ENCODE measurements at places on chromosomes 1 and 21.

- DNase-seq: peak; percentile 10
Observed at GRCh38 chr1:47997289-47998200, at the start of gene TRABD2B. Gene TRABD2B, minus strand, starts transcription at chr1:47997385.

DNA sequence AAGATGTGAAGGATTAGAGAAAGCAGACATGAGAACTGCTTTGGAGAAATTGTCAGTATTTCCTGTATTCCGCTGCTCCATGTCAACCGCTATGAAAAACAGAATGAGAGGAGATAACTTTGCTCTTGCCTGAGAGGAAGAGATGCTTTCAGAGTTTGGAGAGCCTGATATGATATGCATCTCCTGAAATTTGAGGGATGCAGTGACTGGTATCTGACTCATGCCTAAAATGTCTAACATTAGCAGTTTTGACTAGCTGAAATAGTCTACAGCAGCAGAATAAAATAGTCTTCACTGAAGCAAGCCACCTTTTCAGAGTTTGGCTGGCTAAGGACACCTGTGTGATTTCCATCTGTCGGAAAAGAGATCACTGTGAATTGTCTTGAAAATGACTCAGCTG is 165.8 kb upstream of the LRRC7 start:
- no peak for DNase-seq

- DNase-seq: no peak
Observed at GRCh38 chr1:184971522-184972265, 2.6 kb downstream of the NIBAN1 start.

GRCh38 chr1:23651069-23651808 is 40.4 kb upstream of the RPL11 start:
- no peak for DNase-seq

DNA sequence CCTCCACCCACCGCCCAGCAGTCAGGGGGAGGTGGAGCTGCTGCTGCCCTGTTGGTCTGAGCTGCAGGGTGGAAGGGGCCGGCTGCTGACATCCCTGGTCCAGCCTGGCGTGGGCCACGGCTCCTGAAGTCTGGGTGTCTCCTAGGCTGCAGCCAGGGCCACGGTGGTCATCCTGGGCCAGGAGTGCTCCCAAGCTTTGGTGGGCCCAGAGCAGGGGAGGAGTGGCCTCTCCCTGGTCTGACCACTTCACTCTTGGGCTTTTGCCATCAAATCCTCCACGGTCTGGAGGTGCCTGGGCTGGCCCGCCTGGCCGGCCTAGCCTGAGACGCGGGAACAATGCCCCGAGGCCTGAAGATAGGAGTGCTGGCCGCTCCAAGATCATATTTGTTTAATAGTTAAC is 5.8 kb downstream of the PRDM16 start:
- DNase-seq: no peak

GRCh38 chr1:227765261-227766014 is 30.2 kb downstream of the SNAP47 start:
- DNase-seq: no peak

DNA sequence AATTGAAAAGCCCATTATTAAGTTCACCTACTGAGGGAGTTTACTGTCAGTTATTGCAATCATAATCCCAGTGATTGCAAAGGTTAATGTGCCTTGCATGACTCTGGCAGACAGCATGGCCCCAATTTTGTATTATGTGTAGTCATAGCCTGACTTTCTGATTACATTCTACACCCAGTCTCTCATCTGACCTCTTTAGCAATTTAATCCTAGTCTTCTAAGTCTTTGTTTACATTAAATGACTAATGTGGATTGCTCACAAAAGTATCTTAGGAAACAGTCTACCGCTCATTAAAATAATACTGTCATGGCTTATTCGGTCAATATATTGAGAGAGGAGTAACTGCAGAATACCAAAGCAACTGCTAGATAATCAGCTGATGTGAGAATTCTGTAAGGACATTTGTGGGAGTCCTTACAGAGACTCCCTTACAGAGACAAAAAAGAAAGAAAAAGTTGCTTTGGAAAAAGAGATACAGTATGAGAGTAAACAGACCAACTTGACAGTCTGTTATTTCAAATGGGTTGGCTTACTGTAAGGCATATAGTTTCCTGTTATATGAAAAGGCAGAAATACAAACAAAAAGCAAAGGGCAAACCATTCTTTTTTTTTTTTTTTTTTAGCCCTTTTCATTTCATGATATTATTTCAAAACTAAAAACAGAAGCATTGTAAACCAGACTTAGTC is 42.8 kb downstream of the SMG7 start:
- DNase-seq: peak; percentile 71

DNA sequence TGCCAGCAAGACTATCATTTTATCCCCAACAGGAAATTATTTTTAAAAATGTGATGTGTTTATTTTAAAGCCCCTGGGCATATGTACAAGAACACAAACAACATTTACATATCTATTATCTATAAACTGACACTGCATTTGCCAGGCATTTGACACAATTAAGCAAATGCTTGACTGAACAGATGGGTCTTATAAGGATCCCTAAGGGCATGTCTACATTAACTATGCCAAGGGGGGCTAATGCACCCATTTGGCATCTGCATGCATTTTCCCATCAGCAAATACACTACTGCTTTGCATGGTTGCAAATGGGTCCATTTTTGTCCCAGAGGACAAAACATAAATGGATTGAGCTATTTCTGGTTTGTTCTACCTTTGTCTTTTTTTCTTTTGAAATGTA is 884.8 kb upstream of the B3GALT2 start:
- DNase-seq: no peak

DNA sequence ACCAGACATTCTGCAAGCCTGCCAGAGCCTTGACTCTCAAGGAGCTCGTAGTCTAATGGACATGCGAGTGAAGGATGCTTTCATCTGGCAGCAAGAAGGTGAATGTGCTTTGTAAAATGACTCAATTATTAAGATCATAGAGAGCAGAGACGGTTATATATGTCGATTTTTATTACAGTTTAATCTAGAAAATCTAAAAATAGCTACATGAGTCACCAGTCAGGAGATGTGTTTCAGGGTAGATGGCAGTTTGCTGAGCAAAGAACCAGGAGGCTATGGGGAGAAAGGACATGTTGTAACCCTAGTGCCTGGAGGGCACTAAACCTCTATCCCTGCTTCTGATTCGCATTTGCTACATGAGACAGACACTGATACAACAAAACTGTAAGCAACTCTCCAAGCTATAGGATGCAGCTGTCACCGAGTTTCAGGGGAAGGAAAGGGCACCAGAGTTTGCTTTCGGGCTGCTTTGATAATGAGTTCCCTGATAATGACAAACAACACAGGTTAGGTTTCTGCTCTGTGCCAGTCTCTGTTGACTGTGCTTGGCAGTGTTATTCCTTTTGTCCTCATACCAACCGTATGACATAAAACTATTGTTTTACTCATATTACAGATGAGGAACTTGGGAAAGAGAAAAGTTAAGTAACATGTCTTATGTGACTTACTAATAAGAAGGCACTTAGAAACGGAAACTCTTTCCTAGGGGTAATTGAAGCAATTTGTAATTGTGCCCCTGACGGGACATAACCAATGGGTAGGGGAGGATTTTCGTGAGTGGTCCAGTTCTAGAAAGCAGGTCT is 43.2 kb downstream of the C1orf198 start:
- DNase-seq: peak; percentile 65

All from Panc1 (cell line).